Stimulated activated CD4-positive, alpha-beta T cell treated with anti-CD3 and anti-CD28 coated beads, Interleukin-4, amount 100 ng/mL, for 48 hours (primary cell): ENCODE measurements at places on chromosomes 3 and 15.

- DNase-seq = no peak
These were observed 1241.5 kb upstream of the GBE1 start for GRCh38 chr3:83002869-83003445.

DNA sequence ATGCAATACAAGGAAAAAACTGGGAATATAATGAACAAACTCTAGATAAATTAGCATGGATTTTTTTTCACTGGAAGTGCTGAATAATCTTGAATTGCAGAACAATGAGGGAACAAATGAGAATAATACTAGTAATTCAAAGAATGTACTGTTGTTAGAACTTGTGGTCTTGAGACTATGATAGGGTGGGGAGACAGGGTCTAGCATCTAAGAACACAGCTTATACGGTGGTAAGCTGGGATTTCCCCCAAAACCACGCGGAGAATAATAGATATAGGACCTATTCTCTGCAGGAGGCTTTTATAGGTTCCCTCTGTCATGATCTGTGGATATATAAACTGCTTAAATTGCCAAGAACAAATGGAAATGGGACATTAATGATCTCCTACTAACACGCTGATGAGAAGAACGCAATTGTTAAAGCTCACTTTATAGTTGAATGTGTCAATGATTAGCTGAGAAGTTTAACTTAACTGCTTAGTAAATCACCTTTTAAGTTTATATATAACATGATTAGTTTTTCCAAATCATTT is 692.3 kb downstream of the ZPLD1 start:
- no peak for DNase-seq

- DNase-seq = no peak
These were observed 7.5 kb downstream of the TMEM40 start for GRCh38 chr3:12751571-12751970.

DNA sequence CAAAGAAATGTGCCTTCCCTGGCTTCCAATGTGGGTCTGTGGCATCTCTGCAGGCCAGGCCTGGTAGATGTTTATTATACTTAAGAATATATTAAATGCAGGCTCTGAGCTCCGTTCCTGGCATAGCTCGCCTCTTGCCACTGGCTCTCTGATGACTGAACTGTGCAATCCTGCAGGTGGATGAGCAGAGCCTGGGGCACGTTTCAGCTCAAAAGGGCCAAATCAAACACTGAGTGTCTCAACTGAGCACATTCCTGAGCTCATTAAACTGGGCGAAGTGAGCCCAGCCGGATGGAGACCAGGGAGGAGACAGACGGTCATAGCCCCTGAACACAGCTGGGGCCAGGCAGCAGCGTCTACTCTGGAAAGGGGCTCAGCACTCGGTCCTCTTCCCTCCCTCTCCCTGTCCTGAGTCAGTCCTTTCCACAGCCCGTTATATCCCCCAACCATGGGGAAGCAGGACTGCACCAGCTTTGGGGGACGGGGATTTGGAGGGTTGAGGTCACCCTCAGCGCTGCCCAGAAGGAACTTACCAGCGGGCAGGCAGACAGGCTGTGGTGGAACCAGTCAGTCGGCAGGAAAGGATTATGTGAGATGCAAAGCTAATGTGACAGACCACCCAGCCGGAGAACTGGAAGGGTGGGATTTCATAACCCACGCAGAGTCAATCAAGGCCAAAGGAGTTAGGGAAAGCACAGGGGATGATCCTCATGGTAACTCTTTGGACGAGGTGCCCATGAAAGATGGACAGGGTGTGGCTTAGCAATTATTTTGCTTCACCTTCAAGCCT is 77.4 kb upstream of the ANKRD34C start:
- DNase-seq = no peak

GRCh38 chr3:25719321-25719720 is 54.6 kb upstream of the TOP2B start:
- no peak for DNase-seq

DNA sequence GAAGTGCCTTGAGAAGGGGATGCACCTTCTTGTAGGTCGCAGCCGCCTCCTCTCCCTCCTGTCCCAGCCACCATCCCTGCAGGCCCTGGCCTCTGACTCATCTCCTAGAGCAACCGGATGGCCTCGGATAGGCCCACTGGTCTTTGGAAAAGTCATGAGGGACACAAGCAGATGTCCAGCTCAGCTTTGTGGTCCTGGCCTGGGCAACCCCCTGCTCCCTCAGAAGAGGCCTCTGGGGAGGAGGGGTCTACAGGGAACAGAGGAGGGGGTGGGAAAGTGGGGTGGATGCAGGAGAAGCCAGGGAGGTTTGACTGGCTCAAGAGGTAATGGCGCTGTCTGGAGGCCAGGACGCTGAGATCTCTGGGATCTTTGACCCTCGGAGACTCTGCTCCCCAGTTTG is 259.2 kb upstream of the TLE3 start:
- DNase-seq = no peak
